ENCODE measurements at places on chromosomes 5 and 9.
A peak's percentile ranks its signal among the peaks of the same experiment; 100 is the strongest.

DNA sequence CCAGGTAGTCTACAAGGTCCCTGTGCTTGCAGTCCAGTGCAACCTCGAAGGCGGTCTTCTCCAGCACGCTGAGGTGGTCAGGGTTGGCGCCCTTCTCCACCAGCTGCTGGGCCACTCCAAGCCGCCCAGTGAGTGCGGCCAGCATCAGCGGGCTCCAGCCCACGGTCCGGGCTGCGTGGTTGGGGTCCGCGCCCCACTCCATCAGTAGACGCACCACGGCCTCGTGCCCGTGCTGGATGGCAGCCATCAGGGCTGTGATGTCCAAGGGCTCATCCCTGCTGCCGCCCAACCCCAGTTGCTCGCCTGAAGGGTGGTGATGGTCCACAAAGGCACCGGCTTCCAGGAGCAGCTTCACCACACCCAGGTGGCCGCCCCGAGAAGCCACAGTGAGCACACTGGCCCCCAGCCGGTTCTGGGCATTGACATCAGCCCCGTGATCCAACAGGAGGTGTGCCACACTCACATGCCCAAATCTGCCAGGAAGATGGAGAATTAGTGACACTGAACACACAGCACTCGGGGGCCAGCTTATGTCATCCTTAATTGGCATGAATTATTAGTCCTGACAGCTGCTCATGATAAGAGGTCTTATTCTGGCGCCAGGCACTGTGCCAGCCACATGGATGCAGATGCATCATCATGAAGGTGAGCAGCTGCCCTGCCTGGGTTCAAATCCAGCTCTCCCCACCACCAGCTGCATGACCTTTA is 6.1 kb downstream of the ANKS6 start:
- DNase-seq = no peak

DNA sequence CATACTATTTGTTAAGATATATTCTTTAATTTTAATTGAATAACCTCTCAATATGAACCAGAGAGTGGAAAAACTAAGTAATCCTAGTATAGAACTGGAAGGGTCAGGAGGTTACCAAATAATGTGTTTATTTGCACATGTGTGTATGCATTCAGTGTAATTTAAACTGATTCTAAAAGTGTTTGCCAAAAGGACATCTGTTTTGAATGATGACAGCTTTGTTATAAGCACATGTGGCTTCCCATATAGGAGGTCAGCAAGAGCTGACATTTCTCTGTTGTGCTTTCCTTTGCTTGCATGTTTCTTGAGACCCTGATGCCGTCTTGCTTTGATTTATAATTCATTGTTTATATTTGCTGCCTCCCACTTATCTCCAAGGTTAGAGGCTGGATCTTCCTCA is 383.4 kb downstream of the BRINP1 start:
- no peak for DNase-seq

- DNase-seq = no peak
These were observed 66.1 kb downstream of the HAPLN1 start for GRCh38 chr5:83654427-83654994.

DNA sequence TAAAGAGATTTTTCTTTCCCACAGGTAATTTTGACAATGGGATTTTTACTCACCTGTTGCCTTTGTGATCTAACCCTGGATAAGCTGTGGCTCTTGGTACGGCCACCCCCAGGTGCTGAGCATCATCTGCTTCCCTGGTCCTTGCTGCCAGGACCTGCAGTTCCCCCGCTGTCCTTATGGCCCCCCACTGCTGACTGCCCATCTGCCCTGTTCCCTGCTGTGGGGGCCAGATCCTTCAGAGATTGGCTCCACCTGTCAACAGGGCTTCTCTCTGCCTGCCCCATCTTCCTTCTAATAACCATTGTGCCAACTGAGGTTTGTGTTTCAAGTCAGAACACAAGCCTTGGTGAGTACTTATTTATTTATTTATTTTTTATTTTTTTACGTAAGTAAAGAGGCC is 183.3 kb downstream of the MAPKAP1 start:
- DNase-seq = no peak

GRCh38 chr9:126962336-126962735 is 47.8 kb downstream of the RALGPS1 start:
- DNase-seq = no peak

- DNase-seq = no peak
These were observed 96.4 kb upstream of the SELENOP start for GRCh38 chr5:42908086-42908485.

DNA sequence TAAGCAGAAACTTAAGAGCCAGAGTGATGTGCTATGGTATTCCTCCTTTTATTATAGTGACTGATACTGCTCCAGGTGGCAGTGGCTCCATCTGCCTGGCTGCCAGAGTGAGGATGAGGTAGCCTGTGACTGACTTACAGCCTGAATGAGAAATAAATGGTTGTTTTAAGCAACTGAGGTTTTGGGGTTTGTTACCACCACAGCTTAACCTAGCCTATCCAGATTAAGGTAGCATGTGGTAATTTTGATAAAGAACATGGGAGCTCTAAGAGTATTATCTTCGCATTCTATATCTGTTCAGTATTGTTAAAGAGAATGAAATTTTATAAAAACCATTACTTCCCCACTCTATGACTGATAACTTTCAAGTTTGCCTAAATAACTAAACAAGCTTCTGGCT is 39.0 kb downstream of the GOLPH3 start:
- DNase-seq = no peak

DNA sequence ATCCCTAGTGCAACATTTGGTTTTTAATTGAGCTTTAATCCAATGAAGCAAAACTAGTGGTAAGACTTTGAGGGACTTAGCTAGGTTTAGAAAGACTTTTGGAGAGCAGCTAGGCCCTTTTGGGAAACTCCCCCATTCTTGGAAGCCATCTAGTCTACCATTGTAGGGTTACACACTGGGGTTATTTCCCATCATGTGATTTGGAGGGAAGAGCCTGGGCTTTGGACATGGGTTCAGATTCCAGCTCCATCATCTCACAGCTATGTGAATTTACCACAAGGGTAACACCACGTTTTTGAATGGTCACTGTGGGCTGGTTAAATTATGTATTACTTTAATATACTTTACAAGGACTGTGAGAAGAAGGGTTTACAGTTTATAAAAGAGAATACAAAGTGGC is 18.3 kb upstream of the TNFSF15 start:
- DNase-seq = no peak

- no peak for DNase-seq
These were observed 122.2 kb downstream of the FGF10 start for GRCh38 chr5:44266882-44267576.

- DNase-seq = peak; percentile 3
These were observed 305.8 kb downstream of the PDE4D start for GRCh38 chr5:59587489-59588337.

DNA sequence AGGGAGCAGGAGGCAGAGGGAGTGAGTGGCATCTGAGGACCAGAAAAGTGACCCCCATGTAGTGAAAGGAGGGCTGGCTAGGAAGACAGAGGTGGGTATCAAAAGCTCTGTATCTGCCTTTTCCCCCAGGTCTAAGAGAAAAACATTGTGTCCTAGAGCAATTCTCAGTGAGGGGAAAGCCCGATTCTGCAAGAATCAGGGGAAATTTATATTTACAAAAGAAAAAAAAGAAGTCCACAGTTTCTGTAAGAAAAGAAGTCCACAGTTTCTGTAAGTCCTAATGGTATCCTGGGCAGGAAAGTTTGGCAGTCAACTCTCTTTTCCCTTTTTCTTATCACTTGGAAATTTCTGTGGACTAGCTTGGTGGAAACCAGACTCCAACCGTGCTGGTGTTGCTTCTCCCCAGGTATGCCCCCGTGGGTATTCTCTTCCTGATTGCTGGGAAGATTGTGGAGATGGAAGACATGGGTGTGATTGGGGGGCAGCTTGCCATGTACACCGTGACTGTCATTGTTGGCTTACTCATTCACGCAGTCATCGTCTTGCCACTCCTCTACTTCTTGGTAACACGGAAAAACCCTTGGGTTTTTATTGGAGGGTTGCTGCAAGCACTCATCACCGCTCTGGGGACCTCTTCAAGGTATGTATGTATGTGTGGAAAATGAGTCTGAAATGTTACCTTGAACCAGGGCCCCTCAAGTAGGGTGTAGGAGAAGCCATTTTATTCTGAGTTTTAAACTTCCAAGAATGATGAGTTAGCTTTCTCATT is 73.0 kb downstream of the SLC1A3 start:
- DNase-seq = no peak

- DNase-seq = no peak
These were observed 109.9 kb upstream of the IL12B start for GRCh38 chr5:159440235-159440634.

- no peak for DNase-seq
These were observed 64.6 kb upstream of the PLPP1 start for GRCh38 chr5:55599148-55600050.

DNA sequence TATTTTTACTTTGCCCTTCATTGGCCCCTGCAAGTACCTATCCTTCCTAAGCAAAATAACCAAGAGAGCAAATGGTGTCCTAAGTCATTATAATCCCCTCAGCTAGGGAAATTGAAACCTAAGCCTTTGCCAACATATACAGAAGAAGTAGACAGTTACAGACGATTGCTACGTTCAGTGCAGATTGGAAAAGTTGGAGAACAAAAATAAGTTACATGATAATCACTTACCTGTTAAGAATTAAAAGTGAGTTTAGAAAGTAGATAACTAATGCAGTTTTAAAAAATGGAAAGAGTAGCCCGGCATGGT is 244.8 kb downstream of the MPDZ start:
- DNase-seq = no peak

DNA sequence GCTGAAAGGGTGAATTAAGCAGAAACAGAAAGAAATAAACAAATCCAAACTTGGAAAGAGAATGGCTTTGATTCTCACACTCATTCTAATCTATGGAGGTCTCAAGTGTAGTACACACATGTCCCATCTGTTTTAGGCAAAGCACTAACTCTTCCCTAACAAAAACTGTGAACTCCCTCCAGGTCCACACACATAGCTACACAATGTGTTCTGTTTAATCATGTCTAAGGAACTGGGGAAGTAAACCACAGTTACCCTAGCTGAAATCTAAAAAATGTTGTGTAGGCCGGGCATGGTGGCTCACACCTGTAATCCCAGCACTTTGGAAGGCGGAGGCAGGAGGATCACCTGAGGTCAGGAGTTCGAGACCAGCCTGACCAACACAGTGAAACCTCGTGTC is 118.7 kb upstream of the FST start:
- DNase-seq = no peak

- DNase-seq = no peak
These were observed 116.9 kb downstream of the PIP5K1B start for GRCh38 chr9:68821911-68822310.

- DNase-seq = no peak
These were observed 13.4 kb downstream of the ABLIM3 start for GRCh38 chr5:149154650-149155049.

DNA sequence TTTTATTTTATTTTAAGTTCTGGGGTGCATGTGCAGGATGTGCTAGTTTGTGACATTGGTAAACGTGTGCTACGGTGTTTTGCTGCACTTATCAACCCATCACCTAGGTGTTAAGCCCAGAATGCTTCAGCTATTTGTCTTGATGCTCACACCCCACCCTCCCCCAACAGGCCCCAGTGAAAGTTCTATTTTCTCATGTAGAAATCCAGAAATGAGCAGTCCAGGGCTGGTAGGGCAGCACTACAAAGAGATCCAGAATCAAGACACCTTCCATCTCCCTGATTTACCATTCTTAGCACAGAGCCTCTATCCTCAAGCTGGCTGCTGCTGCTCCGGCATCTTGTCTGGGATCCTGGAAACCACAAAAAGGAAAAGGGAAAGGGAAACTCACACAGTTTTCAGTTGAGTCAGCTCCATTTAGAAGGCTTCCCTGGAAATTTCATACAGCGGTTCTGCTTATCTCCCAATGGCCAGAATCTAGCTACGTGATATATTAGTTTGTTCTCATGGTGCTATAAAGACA is 85.4 kb upstream of the SMARCA2 start:
- DNase-seq = no peak

DNA sequence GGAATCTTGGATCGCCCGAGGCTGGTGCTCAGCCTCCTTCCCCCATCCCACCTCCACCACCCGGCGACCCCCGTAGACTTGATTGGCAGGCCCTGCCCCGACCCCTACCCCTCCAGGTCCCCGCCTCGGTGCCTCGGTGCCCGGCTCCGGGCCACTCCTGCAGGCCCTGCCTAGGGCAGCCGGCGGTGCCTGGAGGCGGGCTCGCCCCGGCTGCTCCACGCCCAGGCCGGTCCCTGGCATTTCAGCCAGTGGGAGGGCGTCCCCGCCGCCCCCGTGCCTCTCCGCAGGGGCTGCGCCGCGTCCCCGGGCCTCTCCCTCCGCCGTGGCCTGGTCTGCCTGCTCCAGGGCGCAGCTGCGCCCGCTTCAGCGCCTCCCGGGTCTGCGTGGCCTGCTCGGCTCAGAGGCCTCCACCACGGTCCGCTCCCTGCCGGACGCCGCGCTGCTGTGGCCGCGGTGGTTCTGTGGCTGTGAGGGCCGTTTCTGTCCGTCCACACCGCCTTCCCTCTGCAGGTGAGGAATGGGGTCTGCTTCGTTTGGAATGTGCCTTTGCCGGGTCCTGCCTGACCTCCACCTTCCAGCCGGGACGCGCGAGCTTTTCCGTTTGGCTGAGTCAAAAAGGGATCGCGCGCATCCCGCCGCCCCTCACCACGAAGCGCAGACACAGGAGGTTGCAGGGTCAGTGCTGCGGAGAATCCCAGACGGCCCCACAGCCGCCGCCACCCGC is 48.3 kb upstream of the IRX4 start:
- DNase-seq = no peak

DNA sequence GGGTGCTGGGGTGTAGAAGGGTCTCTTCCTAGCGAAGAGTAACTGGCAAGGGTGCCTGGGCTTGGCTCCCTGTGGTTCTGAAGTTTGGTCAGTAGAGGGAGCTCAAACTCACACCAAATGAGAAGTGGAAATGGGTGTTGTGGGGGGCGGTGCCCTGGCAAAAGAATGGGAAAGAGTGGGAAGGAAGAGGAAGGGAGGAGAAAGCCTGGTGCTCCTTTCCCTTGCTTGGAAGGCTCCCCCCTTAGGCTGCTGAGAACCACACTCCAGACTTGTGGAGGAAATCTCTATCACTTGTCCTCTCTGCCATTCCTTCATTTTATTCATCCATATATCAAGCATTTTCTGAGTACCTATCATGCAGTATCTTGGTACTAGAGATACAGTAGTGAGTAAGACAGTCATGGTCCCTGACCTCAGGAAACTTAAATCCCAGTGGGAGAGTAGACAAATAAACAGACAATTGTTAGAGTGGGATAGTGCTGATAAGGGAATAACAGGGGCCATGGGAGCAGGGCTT is 13.0 kb downstream of the SLC4A9 start:
- DNase-seq = peak; percentile 55
